ENCODE measurements at places on chromosomes 2 and 18.
A peak's percentile ranks its signal among the peaks of the same experiment; 100 is the strongest.

DNA sequence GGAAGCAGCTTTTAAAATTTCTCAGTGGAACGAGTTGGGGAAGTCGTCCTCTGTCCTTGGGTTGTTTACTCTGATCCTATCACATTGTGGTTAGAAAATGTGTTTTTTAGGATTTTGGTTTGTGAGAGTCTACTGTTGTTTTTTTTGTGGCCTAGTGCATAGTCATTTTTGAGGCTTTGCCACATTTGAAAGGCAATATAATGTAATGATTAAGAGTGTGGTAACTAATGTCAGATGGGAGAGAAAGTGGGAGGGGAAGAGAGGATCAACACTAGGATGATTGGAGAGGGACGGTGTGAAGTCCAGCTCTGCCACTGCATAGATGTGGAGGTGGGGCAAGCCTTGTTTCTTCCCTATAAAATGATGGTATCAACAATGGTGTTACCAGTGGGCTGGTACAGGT is 8.5 kb downstream of the SP140L start:
- no peak for DNase-seq

GRCh38 chr2:142130111-142131009 is 456 bp downstream of the LRP1B start:
- DNase-seq, result no peak

DNA sequence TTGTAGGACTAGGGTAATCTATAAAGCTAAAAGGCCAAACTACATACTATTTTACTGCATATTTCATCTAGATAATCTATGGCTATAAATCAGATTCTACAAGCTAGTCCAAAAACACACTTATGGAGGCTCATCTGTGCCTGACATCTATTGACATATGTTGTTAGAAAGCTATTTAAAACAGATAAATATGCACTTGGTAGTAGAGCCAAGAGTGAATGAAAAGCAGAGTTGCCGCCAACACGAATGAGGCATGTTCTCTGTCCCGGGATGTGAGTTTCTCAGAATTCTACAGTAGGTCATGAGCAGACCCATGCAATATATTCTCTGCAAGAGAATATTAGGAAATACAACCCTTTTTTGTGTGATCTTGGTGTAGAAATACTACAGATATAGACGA is 66.7 kb upstream of the LPIN2 start:
- no peak for DNase-seq

DNA sequence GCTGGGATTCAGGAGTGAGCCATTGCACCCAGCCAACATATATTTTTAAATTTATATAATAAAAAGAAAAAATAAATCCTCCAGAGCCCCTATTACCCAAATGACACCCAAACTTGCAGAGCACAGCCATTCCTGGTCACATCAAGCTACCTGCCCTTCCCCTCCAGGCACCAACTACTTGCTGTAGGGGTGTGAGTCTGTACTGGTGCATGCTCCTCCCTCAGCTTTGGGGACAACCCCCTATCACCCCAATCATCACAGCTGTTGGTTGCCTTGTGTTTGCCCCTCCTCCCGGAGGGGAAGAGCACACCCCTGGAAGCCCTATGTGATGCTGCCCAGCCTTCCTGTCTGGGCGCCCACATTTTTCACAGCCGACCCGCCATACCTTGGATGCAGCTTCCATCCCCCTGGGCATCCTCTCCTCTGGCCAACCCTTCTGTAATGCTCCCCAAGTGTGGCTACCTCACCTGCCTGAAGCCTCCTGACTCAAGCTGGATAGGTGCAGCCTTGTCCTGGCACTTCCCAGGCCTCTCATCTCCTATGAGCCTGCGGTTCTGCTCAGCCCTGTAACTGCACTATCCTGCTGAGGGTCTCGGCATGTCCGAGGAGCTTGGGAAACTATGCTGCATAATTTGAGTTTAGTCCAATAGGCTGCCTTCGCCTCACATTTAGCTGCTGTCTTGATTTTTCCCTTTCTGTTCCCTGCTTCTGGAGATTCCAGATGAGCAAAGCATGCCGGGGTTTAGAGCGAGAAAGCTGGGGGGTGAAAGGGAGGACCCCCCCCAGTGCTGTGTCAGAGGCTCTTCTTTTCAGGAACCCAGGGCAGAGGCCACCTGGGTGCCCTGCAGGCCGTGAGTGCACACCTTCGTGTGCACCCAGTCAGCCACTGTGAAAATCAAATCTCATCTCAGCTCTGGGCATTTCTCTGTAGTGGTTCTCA is 27.2 kb downstream of the CHST10 start:
- DNase-seq, result no peak

- no peak for DNase-seq
Measured at GRCh38 chr2:17270894-17271293, 247.3 kb downstream of the RAD51AP2 start.

- DNase-seq, result no peak
Measured at GRCh38 chr18:10006311-10006893, 92.6 kb downstream of the VAPA start.

DNA sequence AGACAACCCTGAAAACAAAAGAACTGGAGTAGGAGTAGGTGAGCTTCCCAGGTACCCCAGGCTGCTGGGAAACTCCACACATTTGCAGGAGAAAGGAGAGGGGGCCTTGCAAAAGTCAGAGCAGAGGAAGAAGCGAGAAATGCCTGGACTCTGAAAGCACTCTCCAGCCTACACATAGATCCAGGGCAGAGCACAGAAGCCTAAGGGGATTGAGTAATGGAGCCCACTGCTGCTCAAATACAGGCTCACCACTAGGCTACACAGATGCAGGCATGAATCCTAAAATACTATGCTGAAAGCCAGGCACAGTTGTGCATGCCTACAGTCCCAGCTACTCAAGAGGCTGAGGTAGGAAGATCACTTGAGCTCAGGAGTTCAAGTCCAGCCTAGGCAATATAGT is 33.4 kb downstream of the OSBPL1A start:
- DNase-seq, result no peak

DNA sequence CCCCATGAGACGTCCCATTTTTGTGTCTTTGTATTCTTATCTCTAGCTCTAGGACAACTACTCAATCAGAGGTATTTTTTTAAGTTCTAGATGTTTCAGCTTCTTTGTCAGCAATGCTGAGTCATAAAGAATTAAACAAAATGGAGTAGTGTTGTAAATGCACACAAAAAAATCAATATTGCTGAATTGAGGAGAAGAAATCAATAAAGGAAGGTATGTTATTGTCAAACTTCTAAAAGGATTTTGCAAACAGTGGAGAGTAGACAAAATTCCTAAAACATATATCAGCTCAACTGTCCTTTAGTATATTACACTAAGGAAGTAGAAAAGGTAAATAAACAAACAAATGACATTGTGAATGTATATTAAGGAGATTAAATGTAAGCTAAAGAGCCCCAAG is 726.1 kb upstream of the NRXN1 start:
- no peak for DNase-seq

- DNase-seq, result no peak
Measured at GRCh38 chr2:223459328-223459939, 142.7 kb downstream of the SCG2 start.

DNA sequence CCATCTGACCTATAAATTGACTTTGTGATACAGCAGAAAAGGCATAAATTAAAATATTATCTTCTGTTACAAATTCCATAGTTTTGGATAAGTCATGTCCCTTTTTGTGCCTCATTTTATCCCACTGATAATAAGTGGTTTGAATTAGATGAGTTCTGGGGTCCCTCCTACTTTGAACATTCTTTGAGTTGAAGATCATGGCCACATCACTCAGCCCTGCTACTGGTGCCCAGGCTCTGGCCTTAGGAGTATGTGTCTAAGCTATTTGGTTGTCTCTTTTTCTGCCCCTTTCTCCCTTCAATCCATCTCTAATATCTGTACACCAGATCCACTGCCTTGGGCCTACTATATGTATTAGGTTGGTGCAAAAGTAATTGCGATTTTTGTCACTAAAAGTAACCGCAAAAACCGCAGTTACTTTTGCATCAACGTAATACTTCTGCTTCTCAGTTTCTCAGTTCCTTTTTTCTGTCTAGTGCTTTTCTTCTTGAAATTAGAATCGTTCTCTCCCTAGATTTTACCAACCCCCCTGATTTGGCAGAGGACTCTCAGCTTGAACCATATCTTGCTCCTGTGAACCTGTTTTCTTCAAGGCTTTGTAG is 362.5 kb upstream of the TNP1 start:
- DNase-seq, result no peak

DNA sequence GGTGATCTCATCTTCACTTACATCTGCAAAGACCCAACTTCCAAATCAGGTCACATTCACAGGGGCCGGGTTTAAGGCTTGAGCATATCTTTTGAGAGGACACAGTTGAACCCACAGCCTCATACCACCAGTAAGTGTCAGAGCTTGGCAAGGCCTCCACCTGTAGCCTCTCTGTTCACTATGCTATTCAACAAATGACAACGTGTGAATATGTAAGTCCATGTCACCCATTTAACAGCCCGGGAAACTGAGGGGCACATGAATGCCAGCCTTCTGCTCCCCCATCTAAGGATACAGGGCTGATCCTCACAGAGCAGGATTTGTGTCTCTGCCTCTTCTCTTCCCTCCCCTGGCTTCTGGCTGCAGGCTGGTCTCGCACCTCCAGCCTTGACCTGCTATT is 3.5 kb upstream of the KCNF1 start:
- no peak for DNase-seq

GRCh38 chr2:143336719-143337210 is 207.5 kb downstream of the ARHGAP15 start:
- DNase-seq, result no peak

DNA sequence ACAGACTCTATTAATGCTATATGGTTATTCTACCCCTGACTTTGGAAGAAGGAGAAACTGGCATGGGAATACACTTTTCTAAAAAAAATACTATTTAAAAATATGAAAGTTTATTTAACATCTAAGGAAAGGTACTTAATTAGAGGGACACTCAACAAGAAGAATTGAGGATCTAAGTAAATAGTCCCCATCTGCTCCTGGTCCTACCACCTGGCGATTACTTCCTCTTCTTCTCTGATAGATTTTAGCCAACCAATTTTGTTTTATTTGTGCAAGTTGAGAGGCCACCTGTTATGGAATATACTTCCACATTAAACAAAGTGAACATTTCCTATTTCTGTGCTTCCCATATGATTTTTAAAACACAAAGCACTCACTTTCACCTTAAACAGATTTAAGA is 111.7 kb downstream of the BCL2 start:
- DNase-seq, result no peak

- DNase-seq, result peak; percentile 50
Measured at GRCh38 chr2:46462936-46463335, 16.4 kb upstream of the TMEM247 start.

- DNase-seq, result no peak
Measured at GRCh38 chr18:10878703-10879102, 270.7 kb downstream of the PIEZO2 start.

DNA sequence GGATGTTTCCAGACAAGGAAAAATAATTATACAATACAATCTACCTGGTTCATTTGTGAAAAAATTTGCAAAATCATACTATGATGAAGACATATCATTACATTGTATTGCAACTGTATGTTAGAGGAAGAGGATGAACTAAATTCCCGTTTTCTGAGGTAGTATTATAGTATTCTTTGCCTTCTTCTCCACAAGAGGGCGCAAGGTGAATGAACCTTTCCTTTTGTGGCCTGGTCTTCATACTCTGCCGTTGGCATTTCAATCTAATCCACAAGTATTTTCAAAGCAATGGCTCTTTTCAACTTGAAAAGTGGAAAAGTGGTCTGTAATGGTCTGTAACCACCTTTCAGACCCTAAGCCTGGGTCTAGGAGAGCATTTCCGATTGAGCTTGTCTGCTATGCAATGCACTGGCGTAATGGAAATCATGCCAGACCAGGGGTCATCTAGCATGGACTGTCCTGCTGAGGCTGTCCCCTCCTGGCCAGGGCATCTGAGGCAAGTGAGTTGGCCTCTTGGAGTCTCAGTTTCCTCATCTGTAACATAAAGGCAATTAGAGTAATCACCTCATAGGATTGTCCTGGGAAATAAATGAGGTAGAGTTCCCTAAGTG is 30.8 kb upstream of the ZNF396 start:
- peak; percentile 38 for DNase-seq

- DNase-seq, result no peak
Measured at GRCh38 chr2:159136391-159136790, 150.1 kb downstream of the WDSUB1 start.

GRCh38 chr2:98102878-98103277 is 15.9 kb downstream of the VWA3B start:
- DNase-seq, result no peak

DNA sequence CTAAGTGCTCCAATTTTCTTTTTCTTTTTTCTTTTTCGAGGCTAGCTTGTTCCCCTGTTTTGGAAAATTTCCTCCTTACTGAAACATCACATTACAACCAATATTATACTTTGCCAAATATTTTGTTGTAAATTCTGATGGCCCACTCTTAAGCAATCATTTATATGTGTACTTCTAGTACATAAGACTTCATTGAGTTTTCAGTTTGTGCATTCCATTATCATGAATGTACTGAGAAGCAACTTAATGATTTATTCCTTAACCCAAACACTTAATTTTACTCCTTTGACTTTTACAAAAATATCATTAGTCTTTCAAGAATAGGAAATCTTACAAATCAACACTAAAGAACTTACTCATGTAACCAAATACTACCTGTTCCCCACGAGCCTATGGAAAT is 242.4 kb downstream of the ARHGAP15 start:
- DNase-seq, result no peak

DNA sequence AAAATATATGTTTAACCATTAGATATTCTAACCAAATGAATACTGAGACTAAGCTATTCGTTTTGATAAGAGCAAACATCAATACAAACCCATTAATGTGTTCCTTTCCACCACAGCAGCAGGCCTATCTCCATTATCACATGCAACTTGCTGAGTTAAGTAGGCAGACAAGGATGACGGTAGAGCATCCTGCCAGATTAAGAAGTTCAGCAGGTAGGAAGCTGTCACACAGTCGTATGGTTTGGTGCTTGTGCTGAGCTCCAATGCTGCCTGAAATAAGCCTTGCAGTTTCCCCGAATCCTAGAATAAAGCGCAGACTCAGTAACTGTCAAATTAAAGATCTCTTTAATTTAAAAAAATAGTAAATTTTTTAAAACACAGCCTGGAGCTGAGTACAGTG is 39.6 kb downstream of the THADA start:
- no peak for DNase-seq

DNA sequence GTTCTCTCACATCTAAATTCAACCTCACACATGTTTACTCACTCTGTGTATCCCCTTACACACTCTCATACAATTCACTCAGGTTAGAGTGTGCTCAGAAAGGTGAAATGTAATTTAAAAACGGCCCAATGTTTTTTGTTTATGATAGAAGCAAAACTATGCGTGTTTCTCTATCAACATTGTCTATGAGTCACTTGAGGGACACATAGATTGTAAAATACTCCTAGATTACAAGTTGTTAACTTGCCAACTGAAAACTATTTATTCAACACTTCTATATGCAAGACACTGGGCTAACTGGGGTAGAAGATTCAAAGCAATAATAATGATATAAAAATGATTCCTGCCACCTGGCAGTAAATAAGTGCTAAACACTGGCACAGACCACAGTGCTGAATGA is 24.6 kb downstream of the CCDC195 start:
- DNase-seq, result no peak

GRCh38 chr2:232336241-232336736 is 42.3 kb upstream of the ALPP start:
- DNase-seq, result no peak

- no peak for DNase-seq
Measured at GRCh38 chr2:48566592-48567310, 36.8 kb downstream of the STON1 start.
